ENCODE measurements at places on chromosomes 16 and 17. TPM values are rescaled to one million over a fixed set of nuclear protein-coding genes. Genes with fewer than 3 reads are reported as not detected.
A peak's percentile ranks its signal among the peaks of the same experiment; 100 is the strongest.

DNA sequence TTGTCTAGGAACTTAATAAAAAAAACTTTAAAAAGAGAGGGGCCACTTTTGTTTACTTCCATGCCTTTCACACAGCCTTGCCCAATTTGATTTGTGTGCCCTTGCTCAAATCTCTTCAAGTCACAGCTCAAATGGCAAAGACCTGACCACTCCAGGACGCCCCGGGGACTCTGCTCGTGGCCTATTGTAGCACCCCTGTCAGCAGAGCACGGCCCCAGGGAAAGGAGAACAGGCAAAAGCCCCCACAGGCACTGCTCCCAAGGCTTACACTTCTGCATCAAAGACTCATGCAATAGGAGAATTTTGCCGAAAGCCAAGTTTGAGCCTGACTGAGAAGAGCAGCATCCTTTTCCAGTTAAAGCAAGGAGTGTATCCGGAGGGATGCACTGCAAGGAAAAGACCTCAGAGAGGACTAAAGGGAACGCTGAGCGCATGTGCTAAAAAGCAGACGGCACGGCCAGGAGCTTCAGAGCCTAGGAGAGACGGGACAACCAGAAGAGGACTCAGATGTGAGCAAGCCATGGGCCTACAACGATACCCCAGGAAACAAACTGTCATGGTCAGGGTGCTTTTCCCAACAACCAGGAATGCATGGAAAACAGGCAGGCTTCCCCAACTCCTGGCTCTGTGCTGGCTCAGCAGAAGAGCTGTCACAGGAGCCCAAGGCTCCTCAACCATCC is 8.2 kb downstream of the CREBBP start:
- DNase-seq = no peak
- H3K4me1 ChIP-seq = peaks cover 93% of the 10 kb centered on the region
- no peaks in the 10 kb centered on the region for H3K36me3 ChIP-seq
- no peaks in the 10 kb centered on the region for H3K27me3 ChIP-seq

DNA sequence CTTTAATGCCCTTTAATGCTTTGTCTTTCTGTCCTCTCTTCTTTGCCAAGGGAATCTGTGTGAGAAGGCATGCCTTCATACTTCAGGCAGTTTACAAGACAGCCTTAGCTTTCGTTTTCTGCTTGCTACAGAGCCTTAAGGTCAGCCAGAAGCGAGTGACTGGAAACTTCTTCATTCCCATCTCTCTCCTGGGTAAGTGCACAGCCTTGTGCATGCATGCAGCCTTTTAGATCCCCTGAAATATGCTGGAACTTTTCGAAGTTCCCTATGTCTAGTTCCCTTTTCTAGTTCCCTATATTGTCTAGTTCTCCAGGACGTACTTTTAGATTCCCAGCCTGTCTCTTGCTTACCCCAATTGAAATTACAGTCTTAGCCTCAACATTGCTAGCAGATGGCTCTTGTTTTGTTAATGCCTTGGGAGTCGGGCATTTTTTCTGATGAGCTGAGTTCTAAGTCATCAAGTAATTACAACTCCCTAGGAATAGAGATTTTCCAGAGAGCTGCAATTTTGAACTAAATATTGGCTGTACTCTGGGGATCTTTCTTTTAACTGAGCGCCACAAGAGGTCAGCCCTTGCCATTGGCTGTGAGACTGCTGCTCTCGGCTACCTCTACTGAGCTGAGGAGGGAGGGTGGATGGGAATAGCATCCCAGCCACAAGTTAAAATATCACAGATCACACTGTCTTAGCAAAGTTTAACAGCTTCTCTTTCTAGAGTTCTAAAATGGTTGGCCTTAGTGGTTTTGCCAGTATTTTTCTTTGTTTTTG is 22.7 kb upstream of the PPM1D start:
- H3K27ac ChIP-seq = peak overlapping the region; percentile 55
- peak overlapping the region; percentile 52 for H3K4me3 ChIP-seq
- no peaks in the 10 kb centered on the region for H3K36me3 ChIP-seq

DNA sequence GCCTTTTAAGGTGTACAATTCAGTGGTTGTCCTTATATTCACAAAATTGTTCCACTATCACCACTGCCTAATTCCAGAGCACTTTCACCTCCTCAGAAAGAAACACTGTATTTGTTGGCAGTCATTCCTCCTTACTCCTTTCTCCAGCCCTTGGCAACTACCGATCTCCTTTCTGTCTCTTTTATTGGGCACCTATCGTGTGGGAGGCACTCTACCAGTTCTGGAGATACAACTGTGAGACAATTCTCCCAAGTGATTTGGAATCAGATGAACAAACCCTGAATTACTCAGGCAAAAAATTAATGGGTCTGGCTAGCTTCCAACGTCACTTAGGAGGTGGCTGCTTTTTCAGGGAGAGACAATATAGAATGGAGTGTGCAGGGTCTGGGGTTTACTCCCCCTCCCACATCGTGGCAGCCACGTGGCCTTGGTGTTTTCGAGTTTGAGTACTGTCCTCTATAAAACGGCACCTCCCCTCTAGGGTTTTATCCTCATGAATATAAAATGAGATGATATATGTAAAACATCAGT is 63.9 kb downstream of the SHISA9 start:
- no peak overlapping the region for H3K27ac ChIP-seq
- no peaks in the 10 kb centered on the region for H3K36me3 ChIP-seq
- no peaks in the 10 kb centered on the region for H3K4me1 ChIP-seq
- no peak for DNase-seq

- H3K27ac ChIP-seq = peak overlapping the region; percentile 99
- H3K4me3 ChIP-seq = peak overlapping the region; percentile 87
- DNase-seq = peak; percentile 79
- no peaks in the 10 kb centered on the region for H3K27me3 ChIP-seq
- H3K4me1 ChIP-seq = peaks cover 26% of the 10 kb centered on the region
Observed at GRCh38 chr16:15642557-15643047, 352 bp downstream of the MARF1 start.

The CSH1 gene
- not detected for total RNA-seq

DNA sequence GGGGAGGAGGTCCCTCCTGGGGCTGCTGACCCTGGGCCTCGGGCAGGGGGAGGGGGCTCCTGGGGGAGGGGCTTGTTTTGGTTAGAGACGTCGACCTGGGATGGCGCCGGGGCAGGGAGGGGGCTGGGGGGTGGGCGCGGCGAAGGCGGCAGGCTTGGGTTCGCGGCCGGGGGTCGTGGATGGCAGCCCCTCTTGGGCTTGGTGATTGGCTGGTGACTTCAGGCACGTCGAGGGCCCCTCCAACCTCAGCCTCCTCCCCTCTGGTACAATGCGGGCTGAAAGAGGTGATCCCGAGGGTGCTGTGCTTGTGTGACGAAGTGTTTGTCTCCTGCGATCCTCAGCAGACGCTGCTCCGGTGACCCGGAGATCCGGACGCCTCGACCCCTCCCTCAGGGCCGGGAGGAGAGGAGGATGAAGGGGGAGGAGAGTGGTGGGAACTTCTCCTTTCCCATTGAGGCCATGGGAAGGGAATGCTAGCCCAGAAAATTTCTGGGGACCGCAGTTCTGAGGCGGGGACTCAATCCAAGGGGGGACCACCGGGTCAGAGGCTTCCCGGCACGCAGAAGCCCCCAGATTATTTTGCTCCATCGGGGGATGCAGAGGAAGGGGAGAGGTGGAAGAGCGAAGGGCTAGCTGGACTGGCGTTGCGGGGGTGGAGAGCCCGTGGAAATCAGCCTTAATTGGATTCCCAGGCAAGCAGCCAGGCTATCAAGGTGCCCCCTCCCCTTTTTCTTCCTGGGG is 43.9 kb downstream of the RAI1 start:
- no peaks in the 10 kb centered on the region for H3K36me3 ChIP-seq
- DNase-seq = no peak
- H3K27ac ChIP-seq = no peak overlapping the region
- no peaks in the 10 kb centered on the region for H3K27me3 ChIP-seq
- H3K4me1 ChIP-seq = no peaks in the 10 kb centered on the region
- peak overlapping the region; percentile 63 for H3K4me3 ChIP-seq

The IGF2BP1 gene
- not detected for total RNA-seq

GRCh38 chr17:58329035-58329809 is 627 bp upstream of the TSPOAP1 start:
- no peak overlapping the region for H3K4me3 ChIP-seq
- DNase-seq = no peak
- H3K36me3 ChIP-seq = no peaks in the 10 kb centered on the region
- H3K4me1 ChIP-seq = peaks cover 6% of the 10 kb centered on the region
- H3K27ac ChIP-seq = no peak overlapping the region

GRCh38 chr17:61323909-61324868 is 75.5 kb upstream of the TBX2 start:
- no peaks in the 10 kb centered on the region for H3K4me1 ChIP-seq
- no peak for DNase-seq
- peak overlapping the region; percentile 31 for H3K27ac ChIP-seq
- H3K4me3 ChIP-seq = no peak overlapping the region
- no peaks in the 10 kb centered on the region for H3K36me3 ChIP-seq

DNA sequence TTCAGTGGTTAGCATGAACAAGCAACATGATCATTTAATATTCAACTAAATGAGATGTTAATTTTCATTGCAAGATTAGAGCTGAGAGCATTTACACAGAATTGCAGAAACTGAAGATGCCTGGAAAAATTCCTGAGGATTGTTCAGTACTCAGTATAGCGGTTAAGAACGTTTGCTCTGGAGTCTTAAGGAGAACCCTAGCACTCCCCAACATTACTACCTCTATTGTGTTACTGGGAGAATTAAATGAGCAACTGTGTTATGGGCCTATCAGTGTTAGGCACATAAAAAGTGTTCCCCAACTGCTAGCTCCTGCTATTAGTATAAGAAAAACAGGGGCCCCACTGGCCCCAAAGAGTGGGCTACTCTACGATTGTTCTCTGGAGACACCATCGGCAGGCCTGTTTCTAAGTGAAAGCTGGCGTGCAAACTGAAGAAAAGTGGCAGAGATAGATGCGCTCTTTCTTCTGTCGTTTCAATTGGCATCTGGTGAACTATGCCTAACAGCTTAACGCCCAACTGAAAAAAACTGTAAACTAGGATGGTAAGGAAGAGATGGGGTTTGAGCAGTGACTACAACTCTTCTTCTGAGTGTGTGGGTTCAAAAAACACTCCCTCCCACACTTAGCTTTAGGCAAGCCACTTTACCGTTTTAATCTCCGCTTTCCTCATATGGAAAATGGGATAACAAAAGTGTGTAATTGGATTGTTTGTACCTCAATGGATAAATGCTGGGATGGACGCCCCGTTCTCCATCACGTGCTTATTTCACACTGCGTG is 1.3 kb downstream of the CDR2 start:
- peak overlapping the region; percentile 77 for H3K27ac ChIP-seq
- H3K4me1 ChIP-seq = peaks cover 14% of the 10 kb centered on the region
- no peak for DNase-seq
- H3K27me3 ChIP-seq = no peaks in the 10 kb centered on the region

All from psoas muscle (tissue), 8 donors.